Ascending aorta (tissue), 2 donors: ENCODE measurements at places on chromosomes 11 and 22.

DNA sequence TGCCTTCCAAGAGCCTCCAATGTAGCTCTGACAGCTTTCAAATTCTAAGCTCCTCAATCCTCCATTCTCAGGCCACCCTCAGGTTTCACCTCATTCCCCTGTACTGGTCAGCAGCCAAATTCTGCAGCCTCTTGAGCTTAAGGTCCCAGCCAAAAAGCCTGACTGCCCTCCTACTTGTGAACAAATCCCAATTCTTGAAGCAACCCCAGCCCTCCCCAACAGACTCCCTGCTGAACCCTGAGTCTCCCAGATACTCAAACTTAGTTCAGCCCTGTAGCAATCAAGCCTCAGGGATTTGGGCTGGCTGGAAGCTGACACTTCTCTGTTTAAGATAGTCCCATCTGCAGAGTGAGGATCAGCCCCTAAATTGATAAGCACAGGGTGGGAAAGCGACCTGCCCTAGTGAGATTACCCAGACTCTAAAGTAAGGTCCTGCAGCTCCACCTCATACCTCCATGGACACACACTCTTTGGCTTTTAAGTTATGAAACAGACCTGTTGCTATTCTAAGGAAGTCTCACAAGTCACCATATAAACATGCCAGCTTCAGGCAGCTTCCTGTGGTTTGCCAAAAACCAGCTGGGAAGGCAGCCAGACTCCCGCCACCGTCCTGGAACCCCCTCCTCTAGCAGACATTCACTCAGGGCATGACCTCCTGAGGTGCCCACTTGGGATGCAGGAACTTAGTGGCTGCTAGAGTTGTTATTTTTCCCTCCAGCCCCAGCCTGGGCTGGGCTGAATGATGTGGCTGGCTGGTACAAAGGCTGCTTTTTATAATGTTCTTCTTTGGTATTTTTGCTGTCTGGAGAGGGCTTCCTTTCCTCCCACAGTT lies 82.5 kb upstream of the PICALM start:
- DNase-seq, result peak; percentile 22

DNA sequence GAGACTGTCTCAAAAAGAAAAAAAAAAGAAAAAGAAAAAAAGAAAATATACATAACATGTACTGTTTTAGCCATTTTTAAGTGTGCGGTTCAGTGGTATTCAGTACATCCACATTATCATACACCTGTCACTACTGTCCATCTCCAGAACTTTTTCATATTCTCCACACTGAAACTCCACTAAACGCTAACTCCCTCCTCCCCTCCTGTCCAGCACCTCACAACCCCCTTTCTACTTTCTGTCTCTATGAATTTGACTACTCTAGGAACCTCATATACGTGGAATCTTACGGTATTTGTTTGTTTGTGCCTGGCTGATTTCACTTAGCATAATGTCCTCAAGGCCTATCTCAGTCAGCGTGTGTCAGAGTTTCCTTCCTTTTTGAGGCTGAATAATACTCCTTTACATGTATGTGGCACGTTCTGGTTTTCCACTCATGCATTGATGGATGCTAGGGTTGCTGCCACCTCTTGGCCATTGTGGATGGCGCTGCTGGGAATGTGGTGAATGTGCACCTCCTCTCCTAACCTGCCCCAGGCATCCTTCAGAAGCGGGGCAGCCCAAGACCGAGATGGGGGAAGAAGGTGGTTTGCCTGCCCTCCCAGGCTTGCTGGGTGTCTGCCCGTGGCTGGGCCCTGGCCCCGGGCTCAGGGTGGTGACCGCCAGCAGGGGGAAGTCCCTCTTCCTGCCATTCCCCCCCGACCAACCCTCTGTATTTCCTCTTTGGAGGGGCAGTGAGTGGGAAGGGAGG lies 60.5 kb downstream of the BCR start:
- DNase-seq, result no peak

DNA sequence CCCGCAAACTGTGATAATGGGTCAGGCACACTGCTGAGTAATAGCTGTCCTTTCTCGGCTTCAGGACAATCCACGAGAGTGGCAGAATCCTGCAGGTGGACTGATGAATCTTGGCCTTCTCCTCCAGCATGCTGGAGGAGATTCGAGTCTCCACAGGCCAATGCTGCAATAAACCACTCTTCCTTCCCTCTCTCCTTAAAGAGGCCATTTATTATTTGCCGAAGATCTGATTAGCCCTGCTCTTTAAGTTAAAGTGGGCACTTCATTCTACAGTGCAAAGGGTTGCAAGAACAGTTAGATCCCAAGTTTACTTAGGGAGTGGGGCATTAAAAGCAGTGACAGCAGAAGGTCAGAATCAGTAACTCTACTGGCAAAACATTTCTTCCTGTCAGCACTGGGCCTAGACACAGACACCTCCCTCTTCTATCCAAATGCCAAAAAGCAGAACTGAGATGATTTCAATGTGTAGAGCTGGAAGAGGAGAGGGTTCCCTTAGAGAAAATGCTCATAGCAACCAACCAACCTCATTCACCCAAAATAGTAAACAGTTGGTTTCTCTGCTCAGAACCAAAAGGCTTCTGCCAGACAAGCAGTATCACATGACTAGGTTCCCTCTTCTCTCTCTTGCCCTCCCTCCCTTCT lies 121.7 kb downstream of the SGSM3 start:
- DNase-seq, result no peak

- peak; percentile 79 for DNase-seq
These were observed 28.8 kb downstream of the TBC1D22A start for GRCh38 chr22:46791201-46791731.

DNA sequence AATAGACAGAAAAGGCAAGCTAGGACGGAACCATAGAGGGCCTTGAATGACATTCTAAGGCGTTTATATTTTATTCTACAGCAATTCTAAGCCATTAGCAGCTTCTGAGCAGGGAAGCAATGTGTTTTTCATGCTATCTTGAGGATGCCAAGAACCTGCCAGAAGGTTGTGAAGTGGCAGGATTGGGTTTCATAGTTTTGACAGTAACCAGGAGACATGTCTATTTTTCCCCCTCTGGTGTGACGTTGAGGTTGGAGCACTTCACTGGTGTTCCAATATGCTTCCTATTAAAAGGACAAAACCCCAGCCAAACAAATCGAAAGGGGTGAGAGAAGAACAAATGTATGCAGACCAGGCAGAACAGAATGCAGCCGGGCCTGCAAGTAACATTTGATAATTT lies 148.2 kb downstream of the SPATA19 start:
- DNase-seq, result no peak

DNA sequence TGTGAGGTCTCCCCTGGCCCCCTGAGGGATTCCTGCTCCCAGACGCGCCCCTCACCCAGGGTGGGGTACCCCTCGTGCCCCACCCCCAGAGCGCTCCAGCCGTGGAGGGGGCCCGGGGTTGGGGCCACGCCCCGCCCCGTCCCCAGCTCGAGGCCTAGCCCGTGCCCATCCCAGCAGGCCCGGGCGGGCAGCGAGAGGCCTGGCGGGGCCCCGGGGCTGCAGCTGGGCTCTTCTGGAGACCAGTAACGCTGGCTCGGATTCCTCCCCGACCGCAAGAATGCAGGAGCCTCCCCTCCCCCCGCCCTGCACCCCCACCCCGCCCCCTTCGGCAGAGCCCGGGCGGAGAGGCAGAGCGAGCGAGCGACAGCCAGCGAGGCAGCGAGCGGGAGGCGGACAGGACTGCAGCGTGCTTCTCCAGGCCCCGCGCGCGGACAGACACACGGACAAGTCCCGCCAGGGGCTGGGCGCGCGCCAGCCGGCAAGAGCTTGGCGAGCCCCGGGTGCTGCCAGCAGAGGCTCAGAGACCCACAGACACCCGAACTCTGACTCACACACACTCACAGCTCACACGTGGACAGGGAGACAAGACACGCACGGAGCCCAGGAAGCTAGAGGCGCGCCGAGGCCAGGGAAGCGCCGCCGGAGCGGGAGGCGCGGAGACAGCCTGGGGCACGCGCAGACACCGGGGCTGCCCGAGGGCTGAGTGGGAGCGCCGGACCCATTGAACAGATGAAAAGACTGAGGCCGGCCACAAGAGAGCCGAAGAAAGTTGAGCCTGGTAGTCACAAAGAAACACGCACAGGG lies 15.2 kb downstream of the BCL9L start:
- DNase-seq, result peak; percentile 88

GRCh38 chr11:22244986-22245592 lies 52.2 kb downstream of the ANO5 start:
- peak; percentile 63 for DNase-seq

DNA sequence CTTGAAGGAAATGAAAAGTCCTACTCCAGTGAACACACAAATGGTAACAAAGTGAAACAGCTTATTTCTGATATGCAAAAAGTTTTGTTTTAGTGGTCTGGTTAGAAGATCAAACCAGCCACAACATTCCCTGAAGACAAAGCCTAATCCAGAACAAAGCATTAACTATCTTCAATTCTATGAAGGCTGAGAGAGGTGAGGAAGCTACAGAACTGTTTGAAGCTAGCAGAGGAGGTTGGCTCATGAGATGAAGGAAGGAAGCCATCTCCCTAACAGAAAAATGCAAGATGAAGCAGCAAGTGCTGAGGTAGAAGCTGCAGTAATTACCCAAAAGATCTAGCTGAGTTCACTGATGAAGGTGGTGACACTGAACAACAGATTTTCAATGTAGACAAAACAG lies 168.4 kb downstream of the IGLL1 start:
- DNase-seq, result no peak

DNA sequence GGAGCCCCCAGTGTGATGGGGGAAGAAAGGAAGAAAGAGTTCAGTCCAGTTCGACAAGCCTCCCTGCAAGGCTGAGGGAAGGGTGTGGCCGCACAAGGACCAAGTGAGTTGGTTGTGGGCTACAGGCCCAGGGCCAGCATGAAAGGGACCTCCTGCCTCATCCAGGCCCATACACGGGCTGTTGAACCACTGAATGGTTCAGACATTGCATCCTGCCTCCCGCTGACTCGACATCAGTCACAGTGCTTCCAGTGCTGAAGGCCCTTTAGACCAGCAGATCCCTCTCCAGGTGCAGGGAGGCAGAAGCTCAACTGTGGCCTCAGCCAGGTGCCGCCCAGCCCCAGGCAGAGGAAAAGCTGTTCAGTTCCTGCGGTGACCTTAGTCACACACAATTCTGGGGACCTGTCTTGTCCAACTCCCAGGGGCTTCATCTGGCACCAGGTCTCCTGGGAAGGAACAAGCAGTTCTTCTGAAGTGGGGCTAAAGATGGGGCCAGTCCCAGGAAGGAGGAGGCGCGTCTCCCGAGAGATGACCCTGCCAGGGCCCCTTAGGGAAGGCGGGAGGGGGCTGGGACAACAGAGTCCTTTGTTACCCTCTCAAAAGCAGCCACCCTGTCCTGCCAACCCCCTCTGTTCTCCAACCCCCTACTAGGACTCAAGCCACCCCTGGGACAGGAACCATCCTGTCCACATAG lies 6.6 kb downstream of the ARRB1 start:
- DNase-seq, result no peak

DNA sequence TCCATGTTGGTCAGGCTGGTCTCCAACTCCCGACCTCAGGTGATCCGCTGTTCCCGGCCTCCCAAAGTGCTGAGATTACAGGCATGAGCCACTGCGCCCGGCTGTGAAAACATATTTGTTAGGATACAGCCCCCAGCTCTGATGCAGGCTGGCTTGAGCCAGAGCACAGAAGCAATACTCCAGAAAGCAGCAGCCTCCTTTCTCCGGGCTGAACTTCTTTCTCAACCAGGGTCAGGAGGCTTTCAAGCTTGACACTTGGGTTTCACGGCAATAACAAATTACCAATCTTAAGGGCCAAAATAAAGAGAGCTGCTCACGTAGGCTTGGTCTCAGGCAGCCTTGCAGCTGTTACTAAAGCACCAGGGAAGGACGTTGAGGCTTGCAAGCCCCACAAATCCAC lies 10.8 kb upstream of the CECR2 start:
- no peak for DNase-seq

- no peak for DNase-seq
These were observed 16.1 kb downstream of the BIK start for GRCh38 chr22:43126501-43127165.

- DNase-seq, result peak; percentile 47
These were observed 69.8 kb upstream of the KCNQ1OT1 start for GRCh38 chr11:2769409-2770095.

- no peak for DNase-seq
These were observed 72.3 kb upstream of the GNAZ start for GRCh38 chr22:22997988-22998387.

DNA sequence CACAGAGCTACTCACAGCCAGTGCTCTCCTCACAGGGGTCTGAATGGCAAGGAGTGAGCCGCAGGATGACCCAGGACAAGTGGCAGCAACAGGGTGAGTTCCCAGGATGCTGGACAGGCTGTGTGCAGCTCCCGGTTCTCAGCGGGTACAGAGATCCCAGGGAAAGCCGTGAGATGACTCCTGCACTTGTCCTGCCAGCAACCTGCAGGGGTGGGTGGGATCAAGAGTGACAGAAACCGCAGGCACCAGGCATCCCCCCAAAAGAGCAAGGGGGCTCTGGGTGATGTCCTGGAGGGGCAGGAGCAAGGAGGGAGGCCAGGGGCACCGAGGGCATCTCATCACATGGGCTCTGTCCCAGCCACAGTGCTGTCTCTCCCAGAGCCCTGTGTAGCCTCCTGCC lies 15.9 kb upstream of the PRODH start:
- DNase-seq, result peak; percentile 52

GRCh38 chr11:60457576-60457975 lies 1.9 kb downstream of the MS4A1 start:
- no peak for DNase-seq

DNA sequence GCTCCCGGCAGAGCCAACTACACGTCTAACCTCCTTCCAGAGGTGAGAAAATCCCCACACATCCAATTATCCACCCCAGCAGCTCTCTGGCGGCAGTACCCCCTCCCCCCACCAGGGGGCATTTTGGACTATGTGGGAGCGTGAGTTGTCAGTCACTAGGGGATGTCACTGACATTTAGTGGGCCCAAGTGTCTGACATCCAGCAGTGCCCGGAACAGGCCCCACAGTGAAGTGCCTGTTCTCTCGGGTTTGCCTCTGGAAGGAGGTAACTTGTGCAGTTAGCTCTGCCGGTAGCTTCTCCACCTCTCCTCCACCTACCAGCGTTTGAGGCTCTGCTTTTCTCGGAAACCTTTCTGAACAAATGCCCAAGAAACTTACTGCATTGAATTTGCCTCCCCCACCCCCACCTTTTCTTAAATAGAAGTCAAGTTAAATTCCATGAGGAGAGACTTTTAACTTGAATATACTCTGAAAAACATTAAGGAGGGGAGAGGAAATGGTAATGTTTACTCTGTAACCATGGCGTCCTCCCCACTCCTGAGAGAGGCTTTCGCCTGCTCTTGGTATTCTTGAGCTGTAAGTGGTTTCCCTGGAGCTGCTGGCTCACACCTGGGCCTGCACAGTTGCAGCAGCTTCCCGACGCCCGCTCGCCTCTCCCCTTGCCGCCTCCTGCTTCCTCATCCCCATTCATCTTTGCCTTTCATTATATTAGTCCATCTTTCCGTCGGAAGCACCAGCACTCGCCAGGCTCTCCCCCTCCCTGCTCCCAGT lies 112.8 kb downstream of the WNT7B start:
- DNase-seq, result peak; percentile 83

- no peak for DNase-seq
These were observed 1.3 kb upstream of the CD82 start for GRCh38 chr11:44564166-44564565.

- DNase-seq, result no peak
These were observed 100.3 kb upstream of the SLC22A12 start for GRCh38 chr11:64490562-64491216.
